ENCODE measurements at places on chromosomes 6 and 20.

- no peak overlapping the region for H3K4me3 ChIP-seq
- no peak for DNase-seq
- H3K4me1 ChIP-seq = no peaks in the 10 kb centered on the region
- peaks cover 8% of the 10 kb centered on the region for H3K36me3 ChIP-seq
Measured at GRCh38 chr6:168464546-168464945, 23.6 kb downstream of the SMOC2 start.

DNA sequence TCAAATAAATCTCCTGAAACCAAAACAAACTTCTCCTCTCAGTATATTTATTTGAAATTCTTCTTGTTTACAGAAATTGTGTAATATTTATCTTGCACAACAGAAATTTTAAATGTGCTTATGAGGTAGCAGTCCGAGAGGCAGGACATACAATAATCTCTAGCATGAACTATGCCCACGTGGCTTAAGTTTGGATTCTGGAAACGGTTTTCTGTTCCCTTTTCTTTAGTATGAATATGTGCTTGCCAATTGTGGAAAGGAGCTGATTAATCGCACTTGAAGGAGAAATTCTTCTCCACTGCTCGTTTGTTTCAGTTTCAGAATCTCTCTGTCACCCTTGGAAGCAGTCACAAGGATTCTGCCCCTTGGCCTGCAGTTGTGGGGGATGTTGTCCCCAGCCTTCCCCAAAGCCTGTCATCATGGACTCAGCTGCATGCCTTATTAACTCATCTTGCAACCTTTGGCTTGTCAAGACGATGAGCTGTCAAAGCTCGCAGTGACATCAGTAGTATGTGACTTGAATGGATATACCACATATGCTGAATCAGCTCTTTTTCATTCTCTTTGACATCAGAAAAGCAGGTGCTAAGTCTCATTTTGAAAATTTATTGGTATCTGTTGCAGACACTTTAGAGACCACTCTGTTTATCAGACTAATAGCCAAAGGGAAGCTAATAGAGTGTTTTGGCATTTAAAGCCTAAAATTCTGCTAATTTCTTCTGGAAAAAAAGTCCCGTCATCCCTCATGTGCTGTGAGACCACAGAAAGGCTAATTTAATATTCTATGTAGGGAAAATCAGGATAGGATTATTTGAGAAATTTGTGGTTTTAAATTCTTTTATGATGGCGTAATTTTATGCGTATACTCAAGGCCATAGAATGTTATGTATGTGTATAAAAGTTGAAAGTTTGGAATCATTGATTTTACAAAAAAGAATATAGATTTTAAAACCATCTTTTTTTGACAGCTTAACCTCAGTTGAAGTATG, 186.8 kb downstream of the ARID1B start:
- peak overlapping the region; percentile 92 for H3K4me3 ChIP-seq
- peak; percentile 51 for DNase-seq
- H3K36me3 ChIP-seq = no peaks in the 10 kb centered on the region
- peak overlapping the region; percentile 93 for H3K27ac ChIP-seq

- peaks cover 39% of the 10 kb centered on the region for H3K36me3 ChIP-seq
- H3K27ac ChIP-seq = peak overlapping the region; percentile 40
- H3K4me1 ChIP-seq = no peaks in the 10 kb centered on the region
Measured at GRCh38 chr20:34088305-34089174, 23.5 kb downstream of the EIF2S2 start.

DNA sequence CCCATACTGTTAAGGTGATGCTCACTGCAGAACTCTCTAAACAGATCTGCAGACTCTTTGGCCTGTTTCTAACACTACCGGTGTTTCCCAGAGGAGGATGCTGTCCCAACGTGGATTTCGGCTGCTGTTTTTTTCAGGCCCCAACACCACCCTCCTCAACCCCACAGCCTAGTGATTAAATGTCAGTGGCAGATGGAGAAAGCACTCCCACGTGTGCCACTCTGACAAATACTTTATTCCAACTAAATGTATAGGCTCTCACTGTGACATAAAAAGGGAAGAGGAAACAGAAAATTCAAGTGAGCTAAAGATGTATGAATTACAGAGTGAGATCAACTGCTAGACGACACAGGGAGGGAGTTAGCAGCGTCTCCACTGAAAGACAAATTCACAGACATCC, 3.6 kb downstream of the TBC1D20 start:
- no peak for DNase-seq
- H3K4me3 ChIP-seq = no peak overlapping the region
- H3K4me1 ChIP-seq = peaks cover 34% of the 10 kb centered on the region
- no peak overlapping the region for H3K27ac ChIP-seq
- H3K36me3 ChIP-seq = no peaks in the 10 kb centered on the region
- H3K27me3 ChIP-seq = no peaks in the 10 kb centered on the region

DNA sequence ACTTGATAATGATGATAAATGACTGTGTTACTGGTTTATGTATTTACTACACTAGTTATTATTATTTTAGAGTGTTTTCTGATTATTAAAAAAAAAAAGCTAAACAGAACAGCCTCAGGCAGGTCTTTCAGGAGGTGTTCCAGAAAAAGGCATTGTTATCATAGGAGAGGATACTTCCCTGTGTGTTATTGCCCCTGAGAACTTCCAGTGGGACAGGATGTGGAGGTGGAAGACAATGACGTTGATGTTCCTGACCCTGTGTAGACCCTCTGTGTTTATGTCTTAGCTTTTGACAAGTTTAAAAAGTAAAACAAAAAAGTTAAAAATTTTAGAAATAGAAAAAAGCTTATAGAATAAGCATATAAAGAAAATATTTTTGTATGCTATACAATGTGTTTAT, 49.1 kb downstream of the NCOA7 start:
- no peak for DNase-seq
- peaks cover 8% of the 10 kb centered on the region for H3K36me3 ChIP-seq
- H3K4me1 ChIP-seq = peaks cover 25% of the 10 kb centered on the region
- H3K27me3 ChIP-seq = no peaks in the 10 kb centered on the region
- H3K27ac ChIP-seq = no peak overlapping the region
- no peak overlapping the region for H3K4me3 ChIP-seq

GRCh38 chr6:160327981-160328380, 20.2 kb upstream of the SLC22A3 start:
- no peaks in the 10 kb centered on the region for H3K4me1 ChIP-seq
- H3K27me3 ChIP-seq = no peaks in the 10 kb centered on the region
- no peak for DNase-seq
- H3K27ac ChIP-seq = no peak overlapping the region
- no peak overlapping the region for H3K4me3 ChIP-seq

- no peak overlapping the region for H3K27ac ChIP-seq
- H3K4me1 ChIP-seq = no peaks in the 10 kb centered on the region
- peak; percentile 0 for DNase-seq
- no peaks in the 10 kb centered on the region for H3K36me3 ChIP-seq
- no peaks in the 10 kb centered on the region for H3K27me3 ChIP-seq
Measured at GRCh38 chr20:41854765-41855164, 236.6 kb upstream of the CHD6 start.

- H3K4me3 ChIP-seq = no peak overlapping the region
- no peaks in the 10 kb centered on the region for H3K4me1 ChIP-seq
- DNase-seq = no peak
- H3K36me3 ChIP-seq = no peaks in the 10 kb centered on the region
- H3K27me3 ChIP-seq = peaks cover 2% of the 10 kb centered on the region
- no peak overlapping the region for H3K27ac ChIP-seq
Measured at GRCh38 chr20:21548390-21549035, 34.6 kb upstream of the NKX2-2 start.

GRCh38 chr6:156109713-156110112, 654.1 kb upstream of the NOX3 start:
- no peak overlapping the region for H3K27ac ChIP-seq
- H3K27me3 ChIP-seq = peaks cover 6% of the 10 kb centered on the region
- no peak for DNase-seq
- H3K4me1 ChIP-seq = no peaks in the 10 kb centered on the region

- no peaks in the 10 kb centered on the region for H3K36me3 ChIP-seq
- H3K27me3 ChIP-seq = no peaks in the 10 kb centered on the region
- H3K4me1 ChIP-seq = no peaks in the 10 kb centered on the region
- H3K4me3 ChIP-seq = no peak overlapping the region
- no peak for DNase-seq
- H3K27ac ChIP-seq = no peak overlapping the region
Measured at GRCh38 chr6:63721181-63721580, 85.6 kb downstream of the PHF3 start.

DNA sequence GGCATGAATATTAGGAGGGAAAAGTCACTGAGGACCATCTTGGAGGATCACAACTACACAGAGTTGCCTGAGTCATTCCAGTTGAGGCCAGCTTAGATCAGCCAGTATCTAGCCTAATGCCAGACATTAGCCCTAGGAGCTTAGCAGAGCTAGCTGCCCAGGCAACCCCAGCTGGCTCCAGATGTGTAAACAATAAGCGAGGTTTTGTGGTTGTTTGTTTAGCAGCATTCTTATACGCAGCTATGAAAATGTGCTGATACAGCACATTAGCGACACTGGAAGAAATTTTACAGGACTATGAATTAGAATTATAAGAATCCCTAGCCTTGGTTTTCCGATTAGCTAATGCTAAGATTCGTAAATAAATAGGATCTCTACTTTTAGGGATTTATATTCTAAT, 59.3 kb downstream of the BTBD3 start:
- no peaks in the 10 kb centered on the region for H3K36me3 ChIP-seq
- peaks cover 12% of the 10 kb centered on the region for H3K27me3 ChIP-seq
- H3K27ac ChIP-seq = no peak overlapping the region
- no peak overlapping the region for H3K4me3 ChIP-seq

GRCh38 chr6:124470803-124471202, 491.4 kb upstream of the RNF217 start:
- no peak for DNase-seq
- H3K27me3 ChIP-seq = no peaks in the 10 kb centered on the region
- H3K4me1 ChIP-seq = no peaks in the 10 kb centered on the region
- H3K27ac ChIP-seq = no peak overlapping the region

DNA sequence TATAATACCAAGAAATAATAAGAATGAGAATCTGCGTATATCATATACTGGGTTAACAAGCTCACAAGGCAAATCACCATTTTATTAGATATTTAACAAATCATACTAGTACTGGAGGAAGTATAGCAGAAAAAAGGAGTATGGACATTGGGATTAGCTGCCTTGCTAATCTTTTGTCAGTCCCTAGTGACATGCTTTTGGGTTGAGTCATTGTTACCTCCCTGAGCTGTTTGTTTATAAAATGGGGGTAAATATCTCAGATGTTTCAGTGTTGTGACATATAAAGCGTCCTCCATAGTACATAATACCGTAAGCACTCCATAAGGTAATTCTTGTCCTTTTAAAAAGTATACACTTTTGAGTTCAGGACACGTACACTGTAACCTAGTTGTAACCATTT, 107.0 kb downstream of the ESR1 start:
- no peak overlapping the region for H3K4me3 ChIP-seq
- peak; percentile 11 for DNase-seq

DNA sequence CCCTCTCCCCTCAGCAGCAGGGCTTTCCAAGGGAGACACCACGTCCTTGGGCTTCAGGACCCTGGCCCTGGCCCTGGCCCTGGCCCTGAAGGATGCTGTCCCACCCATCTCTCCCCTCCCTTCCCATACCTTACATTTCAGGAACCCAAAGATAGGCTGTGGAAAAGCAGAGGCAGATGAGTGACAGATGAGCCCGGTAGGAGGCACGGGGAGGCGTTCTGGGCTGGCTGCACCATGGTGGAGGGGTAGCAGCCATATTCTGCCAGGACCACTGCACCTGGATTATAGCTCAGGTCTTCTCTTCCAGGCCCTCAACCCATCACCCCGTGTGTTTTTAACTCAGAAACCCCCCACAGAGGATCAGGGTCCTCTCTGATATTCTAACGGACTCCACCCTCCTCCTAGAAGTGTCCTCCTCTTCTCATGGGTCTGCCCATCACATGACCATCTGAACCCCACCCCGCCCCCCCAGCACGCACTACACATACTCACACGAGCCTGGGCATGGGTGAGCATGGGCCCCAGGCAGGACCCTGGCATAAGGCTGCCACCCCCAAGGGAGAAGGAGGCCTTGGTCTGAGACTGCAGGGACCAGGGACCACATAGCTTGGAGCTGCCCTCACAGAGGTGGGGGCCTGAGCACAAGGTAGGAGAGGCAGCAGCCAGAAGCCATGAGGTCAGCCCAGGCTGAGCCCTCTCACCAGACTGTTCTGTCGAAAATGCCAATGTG, 220.8 kb upstream of the CDH4 start:
- H3K4me3 ChIP-seq = no peak overlapping the region
- no peaks in the 10 kb centered on the region for H3K36me3 ChIP-seq
- no peaks in the 10 kb centered on the region for H3K4me1 ChIP-seq
- H3K27me3 ChIP-seq = no peaks in the 10 kb centered on the region
- no peak for DNase-seq

DNA sequence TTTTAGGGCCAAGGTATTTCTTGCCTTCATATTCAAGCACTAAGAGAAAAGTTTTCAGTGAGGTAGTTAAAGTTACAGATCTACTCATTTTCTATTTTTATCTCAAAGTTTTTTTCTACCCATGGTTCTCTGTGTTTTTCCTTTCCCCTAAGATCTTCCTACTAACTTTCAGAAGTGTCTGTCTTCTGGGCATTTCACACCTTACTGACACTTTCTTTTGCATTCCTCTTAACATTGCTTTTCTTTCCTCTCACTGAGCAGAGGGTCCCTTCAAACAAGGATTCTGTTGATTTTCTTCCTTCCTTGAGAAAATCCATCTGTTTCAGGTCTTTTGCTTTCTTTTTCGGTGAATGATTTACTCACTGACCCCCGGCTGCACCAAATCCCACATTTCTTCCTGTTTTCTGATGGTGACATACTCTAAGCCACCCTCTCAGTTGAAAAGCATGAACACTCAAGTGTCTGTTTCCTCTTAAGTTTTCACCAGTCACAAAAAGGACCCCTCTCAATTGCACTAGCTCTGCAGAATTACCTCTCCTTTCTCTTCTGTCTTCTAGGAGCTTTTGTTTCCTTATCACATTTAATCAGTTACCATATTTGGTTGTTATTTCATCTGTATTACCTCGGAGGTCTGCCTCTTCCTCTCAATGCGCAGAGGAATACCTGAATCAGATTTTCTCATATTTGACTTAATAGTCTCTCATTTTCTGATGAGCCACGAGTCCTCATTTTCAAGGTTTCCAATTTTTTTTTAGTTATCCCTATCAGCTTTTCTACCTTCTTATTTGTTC, 73.5 kb upstream of the RNF217 start:
- no peak overlapping the region for H3K27ac ChIP-seq
- peaks cover 2% of the 10 kb centered on the region for H3K27me3 ChIP-seq
- H3K4me3 ChIP-seq = peak overlapping the region; percentile 25
- no peaks in the 10 kb centered on the region for H3K36me3 ChIP-seq
- no peak for DNase-seq

Measured in HFFc6 (cell line).